ENCODE measurements at places on chromosomes 5 and 9. TPM values are rescaled to one million over a fixed set of nuclear protein-coding genes. Genes with fewer than 3 reads are reported as not detected.

- no peak for DNase-seq
Measured at GRCh38 chr5:152107220-152107619, 182.6 kb upstream of the GLRA1 start.

GRCh38 chr9:127742435-127743088 lies 7.5 kb upstream of the TOR2A start:
- no peak for DNase-seq

ROR2 gene
- polyA plus RNA-seq, result not detected

- DNase-seq, result no peak
Measured at GRCh38 chr5:60403343-60404006, 296.5 kb downstream of the DEPDC1B start.

GRCh38 chr9:3914416-3914815 lies 385.5 kb downstream of the GLIS3 start:
- DNase-seq, result no peak

- DNase-seq, result peak; percentile 35
Measured at GRCh38 chr5:178940569-178941360, at the start of gene ZNF454. ZNF454 (plus strand) TSS chr5:178941198; CDS start chr5:178942792, 1,594 bp downstream.

GHR gene
- 0.22 TPM for polyA plus RNA-seq

GRCh38 chr5:133332439-133333024 lies 279.8 kb downstream of the FSTL4 start:
- DNase-seq, result no peak

DNA sequence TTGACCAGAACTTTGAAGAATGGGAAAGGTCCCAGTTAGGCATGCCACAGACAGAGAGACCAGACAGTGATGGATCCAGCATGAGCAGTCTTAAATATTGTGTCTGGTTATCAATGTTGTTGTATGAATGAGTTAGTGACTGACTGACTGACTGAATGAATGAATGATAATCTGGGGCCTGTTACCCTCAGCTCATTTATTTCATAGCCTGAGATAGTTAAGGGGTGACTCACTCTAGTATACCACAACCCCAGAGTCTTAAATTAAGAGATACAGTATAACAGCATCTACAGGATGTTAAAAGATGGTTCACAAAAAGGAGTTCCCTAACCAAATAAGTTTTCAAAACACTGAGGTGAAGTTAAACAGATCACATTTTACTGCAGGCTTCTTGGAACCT lies 133.5 kb downstream of the SGCD start:
- DNase-seq, result no peak

- no peak for DNase-seq
Measured at GRCh38 chr9:126763130-126763764, 41.6 kb upstream of the ZBTB43 start.

SPATA31A3 gene
- polyA plus RNA-seq, result not detected

- no peak for DNase-seq
Measured at GRCh38 chr5:135396459-135397055, 2.5 kb downstream of the MACROH2A1 start.

GRCh38 chr9:108182950-108183381 lies 672.8 kb downstream of the ACTL7B start:
- DNase-seq, result peak; percentile 19

LSM11 gene
- 2.5 TPM for polyA plus RNA-seq

CRHBP gene
- 0.08 TPM for polyA plus RNA-seq

DNA sequence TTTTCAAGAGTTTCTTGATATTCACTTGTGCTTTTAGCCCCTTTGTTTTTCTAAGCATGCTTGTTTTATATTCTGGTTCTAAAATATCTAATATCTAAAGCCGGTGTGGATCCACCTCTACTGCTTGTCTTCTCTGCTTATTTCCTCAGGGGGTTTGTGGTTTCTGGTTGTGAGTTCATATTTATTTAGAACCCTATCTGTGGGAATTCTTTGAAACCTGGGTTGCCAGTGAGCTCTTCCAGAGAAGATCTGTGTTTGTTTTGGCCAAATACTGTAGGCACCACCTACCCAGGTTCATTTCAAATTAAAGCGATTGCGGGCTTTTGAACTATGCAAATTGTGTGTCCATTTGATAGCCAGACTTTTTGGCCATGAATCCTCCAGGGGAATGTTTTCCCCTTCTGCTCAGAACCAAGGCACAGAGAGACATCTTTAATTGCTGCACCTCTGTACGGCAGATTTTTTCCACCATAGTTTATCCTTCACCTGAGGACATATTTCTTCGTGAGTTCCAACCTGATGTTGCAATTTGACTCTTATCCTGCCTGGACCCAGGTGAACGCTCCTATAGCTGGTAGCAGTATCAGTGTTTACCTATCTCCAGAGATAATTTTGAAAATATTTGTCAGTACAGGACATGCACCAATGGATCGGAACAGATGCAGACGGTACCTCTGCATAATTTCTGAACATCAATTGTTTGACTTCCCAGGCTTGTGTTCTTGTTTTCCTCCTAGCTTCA lies 2.4 kb upstream of the ZBTB43 start:
- no peak for DNase-seq

EGFLAM gene
- 1.2 TPM for polyA plus RNA-seq

CCIN gene
- 1.1 TPM for polyA plus RNA-seq

- no peak for DNase-seq
Measured at GRCh38 chr5:12316812-12317211, 412.6 kb upstream of the CTNND2 start.

FAM221B gene
- not detected for polyA plus RNA-seq

DNA sequence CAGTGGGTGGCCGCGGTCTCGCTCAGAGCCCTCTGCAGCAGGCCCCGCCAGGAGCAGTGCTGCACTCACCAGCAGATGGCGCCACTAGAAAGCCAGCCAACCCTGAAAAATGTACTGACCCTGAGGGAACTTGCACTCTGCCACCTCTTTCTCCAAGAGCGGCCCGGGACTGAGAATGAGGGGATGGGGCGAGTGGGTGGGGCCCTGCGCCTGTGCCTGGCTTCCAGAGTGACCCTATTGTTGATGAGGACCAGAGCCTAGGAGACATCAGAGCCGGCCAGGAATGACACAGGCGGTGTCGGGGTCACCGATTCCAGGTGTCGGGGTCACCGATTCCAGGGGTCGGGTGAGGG lies 2.9 kb upstream of the IL17B start:
- DNase-seq, result peak; percentile 60

DNA sequence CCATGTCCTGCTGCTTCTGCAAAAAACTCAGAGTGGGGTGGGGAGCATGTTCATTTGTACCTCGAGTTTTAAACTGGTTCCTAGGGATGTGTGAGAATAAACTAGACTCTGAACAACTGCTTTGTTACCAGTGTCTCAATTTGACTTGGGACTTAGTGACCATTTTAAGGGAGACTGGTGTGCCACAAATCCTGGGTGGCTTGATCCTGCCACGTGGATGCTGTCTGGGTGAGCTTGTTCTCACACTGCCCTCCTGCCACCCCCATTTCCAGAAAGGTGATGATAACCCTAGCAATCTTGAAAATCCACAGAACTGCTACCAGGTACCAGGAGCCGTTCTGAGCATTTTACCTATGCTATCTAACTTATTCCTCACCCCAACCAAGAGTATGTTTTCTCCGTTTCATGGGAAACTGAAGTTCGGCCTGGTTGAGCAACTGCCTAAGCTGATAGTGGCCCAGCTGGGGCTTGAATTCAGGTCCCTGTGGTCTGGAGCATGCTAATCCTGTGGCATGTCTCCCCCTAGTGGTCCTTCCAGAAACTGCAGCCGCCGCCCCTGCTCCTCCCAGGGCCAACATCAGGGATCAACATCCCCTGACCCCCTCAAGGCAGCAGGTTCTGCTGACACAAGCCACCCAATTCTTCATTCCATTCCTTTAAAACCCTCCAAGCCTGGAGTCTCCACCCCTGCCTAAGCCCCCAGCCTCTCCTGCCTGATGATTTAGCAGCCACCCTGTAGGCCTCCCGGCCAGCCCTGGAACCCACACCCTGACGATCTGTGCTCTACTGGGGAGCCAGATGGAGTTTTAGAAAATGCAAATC lies 2.8 kb downstream of the IL3 start:
- DNase-seq, result peak; percentile 48

DNA sequence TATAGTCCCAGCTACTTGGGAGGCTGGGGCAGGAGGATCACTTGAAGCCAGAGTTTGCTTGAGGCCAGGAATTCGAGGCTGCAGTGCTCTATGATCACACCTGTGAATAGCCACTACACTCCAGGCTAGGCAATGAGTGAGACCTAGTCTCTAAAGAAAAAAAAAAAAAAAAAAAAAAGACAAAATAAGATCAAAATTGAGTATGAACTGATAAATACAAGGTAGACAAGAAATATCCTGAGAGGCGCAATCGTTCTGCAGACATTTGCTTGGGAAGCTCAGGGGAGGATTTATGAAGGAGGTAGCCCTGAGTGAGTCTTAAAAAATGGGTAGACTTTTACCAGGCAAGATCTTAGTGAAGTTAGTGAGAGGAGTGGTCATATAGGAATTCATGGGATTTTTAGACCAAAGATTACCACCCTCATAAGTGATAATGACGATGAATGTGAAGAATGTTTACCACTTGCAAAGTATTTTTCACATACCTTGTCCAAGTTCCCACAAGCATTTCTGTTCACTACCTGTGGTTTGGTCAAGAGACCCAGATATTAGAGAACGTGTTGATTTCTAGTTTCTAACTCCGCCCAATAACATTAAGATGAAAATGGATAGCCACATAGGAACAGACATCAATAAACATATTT lies 4.4 kb downstream of the PDCD1LG2 start:
- no peak for DNase-seq

- no peak for DNase-seq
Measured at GRCh38 chr9:96660692-96661248, 5.7 kb upstream of the PRXL2C start.
